Activated CD4-positive, alpha-beta T cell treated with anti-CD3 and anti-CD28 coated beads for 36 hours (primary cell): ENCODE measurements at places on chromosomes 12 and 14. TPM values are rescaled to one million over a fixed set of nuclear protein-coding genes. Genes with fewer than 3 reads are reported as not detected.

DNA sequence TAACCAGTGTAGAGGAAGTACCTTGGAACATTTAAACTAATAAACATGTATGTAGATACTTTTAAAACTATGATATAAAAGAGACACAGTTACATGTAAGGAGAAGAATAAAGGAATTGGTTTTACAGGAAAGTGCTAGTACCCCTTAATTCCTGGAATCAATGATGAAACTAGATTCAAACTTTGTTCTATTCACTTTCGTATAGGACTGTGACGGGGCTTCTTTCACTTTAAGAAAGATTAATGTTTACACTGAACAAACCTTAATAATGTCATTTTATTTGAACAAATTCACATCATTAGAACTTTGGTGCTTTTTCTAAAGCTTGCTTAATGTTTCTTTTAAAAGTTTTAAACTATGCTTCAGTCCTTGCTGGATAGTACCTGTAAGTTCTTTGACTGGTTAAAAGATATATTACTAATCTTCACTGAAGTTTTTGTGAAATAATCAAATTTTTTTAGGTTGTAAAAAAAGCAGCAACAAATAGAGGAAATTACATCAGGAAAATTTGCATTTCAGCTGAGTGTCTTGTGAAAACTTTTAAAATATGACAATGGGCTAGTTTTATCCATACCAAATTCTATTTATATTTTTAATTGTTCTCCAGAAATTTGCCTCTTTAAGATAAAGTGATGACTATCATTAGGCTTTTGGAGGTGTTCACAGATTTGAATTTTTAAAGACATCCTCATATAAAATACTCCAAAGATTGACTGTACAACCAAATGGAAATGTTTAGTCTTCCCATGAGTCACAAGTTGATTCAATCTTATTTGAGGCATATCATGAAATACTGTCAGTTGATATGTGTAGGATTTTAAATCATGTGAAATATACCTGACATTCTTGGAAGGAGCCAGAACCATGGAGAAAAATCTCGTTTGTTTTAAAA lies 36.2 kb downstream of the PAPOLA start:
- no peak for DNase-seq

DNA sequence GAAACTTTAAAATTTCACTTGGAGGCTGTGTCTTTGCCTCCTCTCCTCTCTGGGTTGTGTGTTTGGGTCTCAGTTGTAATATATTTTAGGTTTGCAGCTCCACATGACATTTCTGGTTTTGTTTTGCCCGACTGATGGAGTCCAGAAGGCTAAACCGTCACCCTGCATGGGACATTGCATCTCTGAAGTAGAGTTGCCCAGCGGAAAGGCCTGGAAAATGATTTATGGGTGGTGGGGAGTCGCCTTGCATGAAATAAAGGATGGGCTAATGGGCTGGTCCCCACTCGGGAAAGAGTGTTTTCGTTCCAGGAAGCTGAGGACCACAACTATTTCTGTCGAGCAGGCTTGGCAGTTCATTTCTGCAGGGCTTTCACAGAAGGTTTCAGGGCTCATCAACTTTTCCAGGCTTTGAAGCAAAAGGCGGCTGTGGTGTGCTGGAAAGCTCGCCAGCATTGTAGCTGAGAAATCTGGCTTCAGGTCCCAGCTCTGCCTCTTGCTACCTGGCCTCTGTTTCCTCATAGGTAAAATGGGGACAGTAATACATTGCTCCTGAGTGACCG lies 74.8 kb upstream of the GSC start:
- DNase-seq: no peak

DNA sequence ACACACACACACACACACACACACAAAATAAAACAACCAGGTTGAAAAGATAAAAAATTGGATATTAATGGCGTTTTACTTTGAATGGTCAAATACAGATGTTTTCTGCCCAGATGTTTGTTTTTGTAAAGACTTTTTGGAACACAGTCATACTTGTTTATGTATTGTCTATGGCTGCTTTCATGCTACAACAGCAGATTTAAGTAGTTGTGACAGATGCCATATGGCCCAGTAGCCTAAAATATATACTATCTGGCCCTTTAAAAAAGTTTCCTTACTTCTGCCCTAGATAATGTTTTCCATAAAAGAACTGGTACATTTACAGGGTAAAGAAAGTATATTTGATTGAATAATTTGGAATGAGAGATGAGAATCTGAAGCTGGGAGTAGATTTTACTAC lies 1362.8 kb upstream of the SEL1L start:
- no peak for DNase-seq

DNA sequence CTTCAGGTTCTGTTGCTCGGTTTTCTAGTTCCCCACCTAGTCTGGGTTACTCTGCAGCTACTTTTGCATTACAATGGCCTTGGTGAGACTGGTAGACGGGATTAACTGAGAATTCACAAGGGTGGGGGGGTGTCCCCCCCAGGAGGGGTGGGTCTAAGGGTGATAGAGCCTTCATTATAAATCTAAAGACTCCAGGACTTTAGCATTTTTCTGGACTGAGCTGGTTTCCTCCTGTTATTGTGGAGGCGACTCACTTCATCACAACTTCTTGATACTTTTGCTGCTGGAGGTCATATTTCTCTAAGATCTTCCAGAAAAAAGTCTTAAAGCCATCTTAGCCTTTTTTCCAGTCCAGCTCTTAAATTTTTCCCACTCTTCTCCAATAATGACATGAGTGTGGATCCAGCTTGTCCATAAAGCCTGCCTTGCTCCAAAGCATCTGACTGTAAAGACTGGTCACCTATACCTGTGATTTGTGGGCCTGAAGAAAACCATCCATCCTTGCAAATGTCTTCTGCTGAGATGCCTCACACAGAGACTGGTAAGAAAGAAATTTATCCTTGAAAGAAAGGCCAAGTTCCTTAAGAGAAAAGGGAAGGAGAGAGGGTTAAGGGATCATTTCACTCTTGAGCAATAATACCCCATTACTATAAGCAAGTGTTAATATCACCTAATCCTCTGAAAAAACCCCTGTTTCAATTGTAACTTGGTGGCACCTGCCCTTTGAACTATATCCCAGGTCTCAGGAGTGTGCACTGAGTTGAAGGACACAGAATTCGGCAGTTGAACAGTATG lies 19.7 kb upstream of the SLC2A14 start:
- DNase-seq: no peak

The SIX6 gene
- total RNA-seq: not detected

The PTPN11 gene
- total RNA-seq: 134 TPM

DNA sequence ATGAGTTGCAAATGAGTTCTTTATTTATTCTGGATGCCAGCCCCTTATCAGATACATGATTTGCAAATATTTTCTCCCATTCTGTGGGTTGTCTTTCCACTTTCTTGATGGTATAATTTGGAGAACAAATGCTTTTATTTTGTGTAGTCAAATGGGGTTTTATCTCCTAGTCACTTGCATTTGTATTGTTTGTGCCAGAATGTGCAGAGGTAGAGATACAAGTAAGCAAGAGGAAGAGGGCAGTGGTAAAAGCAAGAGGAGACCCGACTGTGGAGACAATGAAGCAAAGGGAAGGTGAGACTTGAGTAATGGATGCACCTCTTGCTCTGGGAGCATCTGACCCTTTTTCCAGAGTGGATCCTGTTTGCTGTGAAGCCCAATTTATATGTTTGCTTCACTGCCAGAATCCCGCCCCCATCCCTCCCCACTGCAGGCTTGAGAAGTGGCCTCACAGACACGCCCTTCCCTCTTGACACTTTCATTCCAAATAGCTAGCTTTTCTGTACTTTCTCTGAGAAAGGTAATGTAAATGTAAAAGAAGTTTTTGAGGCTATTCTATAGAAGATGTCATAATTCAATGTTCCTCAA lies 786 bp upstream of the PFKM start:
- no peak for DNase-seq

DNA sequence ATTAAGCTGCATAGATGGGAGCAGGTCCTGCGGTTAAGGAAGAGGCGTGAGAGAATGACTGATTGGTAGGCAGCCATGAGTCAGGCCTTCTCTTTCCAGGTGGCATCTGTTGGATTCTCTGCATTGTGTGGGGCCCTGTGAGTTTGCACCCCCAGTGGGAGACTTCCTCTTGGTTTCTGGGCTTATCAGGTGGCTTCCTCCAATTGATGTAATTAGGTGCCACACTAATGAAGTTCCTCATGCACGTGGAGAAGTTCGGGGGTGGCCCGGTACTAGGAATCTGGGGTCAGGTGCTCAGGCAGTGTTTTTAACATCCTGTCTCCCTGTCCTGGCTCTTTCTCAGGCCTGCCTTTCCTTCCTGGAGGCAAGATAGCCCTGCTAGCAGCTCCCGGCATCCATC lies 765.1 kb upstream of the TMEM132C start:
- DNase-seq: no peak

GRCh38 chr12:76422154-76422542 lies 73.9 kb upstream of the BBS10 start:
- no peak for DNase-seq

The AQP2 gene
- not detected for total RNA-seq

DNA sequence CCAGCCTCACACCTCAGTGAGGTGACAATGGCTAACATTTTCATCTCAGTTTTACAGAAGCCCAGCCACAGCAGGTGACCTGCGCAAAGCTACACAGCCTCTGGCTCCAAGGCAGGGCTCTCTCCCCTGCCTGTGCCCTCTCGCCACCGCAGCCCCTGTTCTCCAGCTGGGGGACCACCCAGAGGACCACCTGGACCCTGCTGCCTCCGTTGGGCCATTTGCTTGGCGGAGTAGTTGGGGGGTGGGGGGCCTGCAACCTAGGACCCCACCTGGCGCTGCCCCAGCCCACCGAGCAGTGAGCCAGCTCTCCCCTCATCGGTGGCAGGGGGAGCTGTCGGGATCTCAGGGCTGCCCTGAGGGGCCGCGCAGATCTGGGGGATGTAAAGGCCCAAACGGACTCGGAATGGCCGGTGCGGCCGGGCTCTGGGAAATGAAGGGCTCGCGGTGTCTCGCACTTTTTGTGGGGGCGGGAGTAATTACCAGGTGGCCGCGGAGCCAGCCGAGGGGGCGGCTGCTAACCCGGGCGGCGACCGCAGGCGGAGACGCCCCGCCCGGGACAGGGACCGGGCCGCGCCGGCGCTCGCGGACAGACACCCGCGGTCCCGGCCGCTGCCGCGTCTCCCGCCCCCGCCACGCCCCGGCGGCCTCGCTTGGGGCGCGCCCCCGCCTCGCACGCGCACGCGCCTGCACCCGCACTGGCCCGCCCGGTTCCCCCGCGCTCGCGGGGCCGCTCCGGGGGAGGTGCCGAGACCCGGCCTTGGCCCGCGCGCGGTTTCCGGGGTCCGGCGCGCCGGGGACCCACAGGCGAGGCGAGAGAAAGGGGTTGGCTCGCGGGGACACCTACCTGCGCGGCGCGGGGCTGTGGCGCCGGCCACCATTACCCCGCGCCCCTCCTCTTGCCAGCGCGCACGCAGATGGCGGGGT lies 8.6 kb upstream of the GPR68 start:
- DNase-seq: peak; percentile 60

- no peak for DNase-seq
Observed at GRCh38 chr14:106346534-106347290, 820.3 kb downstream of the TMEM121 start.
